ENCODE measurements at places on chromosomes 5 and 9.

DNA sequence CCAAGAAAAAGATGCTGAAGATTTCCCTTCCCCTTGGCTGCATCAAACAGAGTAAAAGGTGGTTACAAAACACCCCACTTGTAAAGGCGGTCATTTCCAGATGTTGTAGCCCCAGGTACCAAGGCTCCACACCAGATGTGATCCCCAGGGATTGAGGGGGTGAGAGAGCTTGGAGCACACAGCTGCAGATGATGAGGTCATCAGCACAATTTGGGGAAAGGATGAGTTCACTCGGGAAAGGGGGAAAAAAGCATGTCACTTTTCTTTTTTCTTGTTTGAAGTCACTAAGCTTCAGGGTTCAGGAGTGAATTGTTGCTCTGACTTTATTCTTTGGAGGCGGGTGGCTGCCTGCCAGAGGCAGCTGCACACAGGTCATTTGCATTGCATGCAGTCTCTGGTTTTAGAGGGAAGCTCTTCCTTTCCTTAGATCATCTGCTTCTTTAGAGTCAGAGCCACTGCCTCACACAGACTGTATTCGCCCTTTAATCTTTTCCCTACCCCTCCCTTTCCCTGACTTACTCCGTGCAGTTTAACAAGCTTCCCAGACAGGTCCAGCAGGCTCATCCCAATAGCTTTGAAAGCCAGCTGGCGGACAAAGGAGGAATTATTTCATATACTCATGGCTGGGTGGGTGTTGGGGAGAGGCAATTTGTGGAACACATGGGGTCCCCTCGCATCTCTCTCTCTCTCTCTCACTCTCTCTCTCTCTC is 409.3 kb upstream of the SLC24A2 start:
- no peak for DNase-seq

GRCh38 chr9:15889555-15889954 is 336.7 kb downstream of the CCDC171 start:
- no peak for DNase-seq

DNA sequence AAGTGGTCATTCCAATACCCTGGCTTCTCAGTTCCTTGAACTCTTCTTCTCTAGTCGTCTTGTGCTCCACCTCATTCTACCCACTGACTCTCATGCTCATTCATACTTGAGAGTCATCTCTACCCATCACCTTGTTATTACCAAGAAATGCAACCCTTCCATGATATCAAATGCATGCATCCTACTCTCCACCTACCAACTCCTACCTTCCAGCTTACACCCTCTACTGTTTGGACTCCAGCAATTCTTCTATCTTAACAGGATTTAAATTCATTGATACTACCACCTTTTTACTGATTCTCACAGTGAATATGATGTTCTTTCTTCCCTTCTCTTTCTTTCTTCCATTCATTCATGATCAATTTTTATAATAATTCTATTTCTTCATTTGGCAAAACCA is 30.7 kb downstream of the NRG2 start:
- no peak for DNase-seq

GRCh38 chr5:161095953-161096352 is 243.9 kb upstream of the ATP10B start:
- no peak for DNase-seq

DNA sequence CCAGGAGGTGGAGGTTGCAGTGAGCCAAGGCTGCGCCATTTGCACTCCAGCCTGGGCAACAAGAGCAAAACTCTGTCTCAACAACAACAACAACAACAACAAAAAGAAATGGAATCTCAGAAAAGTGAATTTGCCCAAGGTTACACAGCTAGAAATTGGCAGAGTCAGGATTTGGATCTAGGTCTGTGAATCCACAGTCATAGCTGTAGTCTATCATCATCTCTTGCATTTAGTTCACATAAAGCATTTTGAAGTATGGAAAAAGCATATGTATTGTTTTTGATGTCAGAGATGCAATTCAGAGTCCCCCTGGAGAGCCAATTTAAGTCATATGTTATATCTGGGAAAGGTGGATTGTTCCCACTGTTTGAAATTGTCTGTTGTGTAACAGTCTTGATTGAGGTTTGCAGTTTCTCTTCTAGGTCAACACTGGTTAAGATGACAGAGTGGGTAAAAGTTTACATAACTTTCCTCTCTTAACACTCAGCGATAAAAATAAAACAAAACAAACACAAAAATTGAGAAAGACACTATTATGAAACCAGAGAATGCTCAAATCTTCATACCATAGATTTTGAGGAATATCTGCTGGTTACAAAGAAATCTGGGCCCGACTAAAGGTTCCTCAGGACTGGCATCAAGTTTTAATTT is 21.5 kb upstream of the GPR21 start:
- DNase-seq, result no peak

- no peak for DNase-seq
Measured at GRCh38 chr9:99955606-99956005, 49.2 kb downstream of the STX17 start.

- DNase-seq, result no peak
Measured at GRCh38 chr5:104512063-104512825, 949.7 kb upstream of the NUDT12 start.

GRCh38 chr5:111722140-111722539 is 34.9 kb downstream of the NREP start:
- DNase-seq, result no peak

DNA sequence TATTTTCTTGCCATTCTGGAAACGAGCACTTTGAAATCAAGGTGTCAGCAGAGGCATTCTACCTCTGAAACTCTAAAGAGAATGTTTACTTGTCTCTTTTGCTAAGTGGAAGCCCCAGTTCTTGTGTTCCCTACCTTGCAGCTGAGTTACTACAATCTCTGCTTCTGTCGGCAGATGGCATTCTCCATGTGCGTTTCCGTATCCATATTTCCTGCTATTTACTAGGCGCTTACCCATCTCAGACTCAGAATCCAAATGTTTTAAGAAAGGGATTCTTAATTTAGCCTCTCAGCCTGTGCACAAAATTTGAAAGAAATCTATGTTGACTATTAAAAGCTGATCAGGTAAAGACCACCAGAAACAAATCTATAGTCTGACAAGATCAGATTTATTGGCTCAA is 221.3 kb upstream of the FTMT start:
- DNase-seq, result no peak

DNA sequence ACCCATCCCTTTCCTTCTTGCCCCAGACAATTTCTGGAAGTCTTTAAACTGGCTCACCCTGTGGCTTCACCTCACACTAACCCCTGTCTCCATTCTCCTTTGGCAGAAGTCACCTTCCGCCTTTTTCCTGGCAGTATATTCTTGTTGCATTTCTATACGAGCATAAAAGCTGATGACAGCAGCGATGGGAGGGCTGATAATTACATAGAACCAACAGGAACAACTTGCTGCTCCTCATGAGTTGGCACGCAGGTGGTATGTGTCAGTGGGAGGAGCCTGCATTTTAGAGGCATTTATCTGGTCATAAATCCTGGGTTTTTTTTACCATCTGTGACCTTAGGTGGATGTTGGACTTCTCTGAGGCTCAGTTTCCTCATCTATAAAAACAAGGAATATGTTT is 61.4 kb upstream of the CKMT2 start:
- DNase-seq, result no peak

DNA sequence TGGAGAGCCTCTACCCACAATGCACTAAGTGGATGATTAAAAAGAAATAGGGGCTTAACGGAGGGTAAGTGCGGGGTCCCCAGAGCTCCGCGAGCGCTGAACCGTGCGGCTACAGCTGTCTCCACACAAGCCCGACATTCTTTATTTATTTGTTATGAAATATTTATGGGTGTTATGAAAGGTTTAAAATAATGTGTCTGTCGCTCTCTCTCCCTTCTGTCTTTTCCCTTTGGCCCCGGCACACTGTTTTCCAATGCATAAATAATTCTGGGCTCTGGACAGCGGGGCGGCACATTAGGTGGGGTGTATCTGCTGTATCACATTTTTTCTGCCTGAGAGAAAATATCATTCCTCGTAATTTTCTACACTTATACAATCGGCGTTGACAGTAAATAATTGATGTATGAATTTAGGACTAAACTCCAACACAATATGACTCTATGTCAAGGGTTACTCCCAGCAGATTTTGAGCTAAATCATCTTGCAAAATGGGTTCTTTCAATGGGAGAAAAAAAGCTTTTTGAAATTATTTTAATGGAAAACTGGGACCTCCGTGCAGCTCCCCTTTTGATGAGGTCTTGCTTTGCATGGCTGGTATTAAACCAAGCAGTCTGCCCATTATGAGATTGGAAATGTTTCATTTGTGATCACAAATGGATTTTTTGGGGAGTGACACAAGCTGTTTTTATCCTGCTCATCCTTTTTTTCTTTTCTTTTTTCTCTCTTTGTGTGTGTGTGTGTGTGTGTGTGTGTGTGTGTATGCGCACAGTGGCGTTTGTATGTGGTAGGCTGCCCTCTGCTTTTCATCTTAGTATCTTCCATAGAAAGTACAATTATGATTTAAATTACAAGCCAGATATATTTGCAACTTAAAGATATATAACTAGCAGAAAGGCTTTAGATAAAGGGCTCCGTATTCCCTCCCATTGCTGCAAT is 370.6 kb upstream of the IRX4 start:
- no peak for DNase-seq

DNA sequence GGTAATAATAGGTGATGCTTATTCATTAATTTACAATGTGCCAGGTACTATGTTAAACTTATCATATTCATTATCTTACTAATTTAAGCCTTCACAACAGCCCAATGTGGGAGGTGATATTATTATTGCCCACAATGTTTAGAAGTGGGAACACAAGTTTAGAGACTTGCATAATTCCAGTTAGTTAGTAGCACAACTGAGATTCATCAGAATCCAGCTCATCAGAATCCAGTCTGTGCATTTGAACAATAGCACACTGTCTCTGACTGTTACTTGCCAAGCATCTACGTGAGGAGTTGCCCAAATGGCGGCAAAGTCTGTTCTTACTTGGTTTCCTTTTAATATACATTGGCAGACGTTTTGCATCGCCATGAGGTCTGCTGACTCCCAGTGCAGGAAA is 110.9 kb upstream of the BASP1 start:
- DNase-seq, result no peak

GRCh38 chr5:151953833-151954232 is 29.2 kb upstream of the GLRA1 start:
- DNase-seq, result no peak

- no peak for DNase-seq
Measured at GRCh38 chr5:153400931-153401330, 89.5 kb upstream of the GRIA1 start.

- no peak for DNase-seq
Measured at GRCh38 chr9:123401879-123402513, 46.0 kb downstream of the CRB2 start.

- DNase-seq, result no peak
Measured at GRCh38 chr5:137708796-137709559, 26.9 kb downstream of the KLHL3 start.

DNA sequence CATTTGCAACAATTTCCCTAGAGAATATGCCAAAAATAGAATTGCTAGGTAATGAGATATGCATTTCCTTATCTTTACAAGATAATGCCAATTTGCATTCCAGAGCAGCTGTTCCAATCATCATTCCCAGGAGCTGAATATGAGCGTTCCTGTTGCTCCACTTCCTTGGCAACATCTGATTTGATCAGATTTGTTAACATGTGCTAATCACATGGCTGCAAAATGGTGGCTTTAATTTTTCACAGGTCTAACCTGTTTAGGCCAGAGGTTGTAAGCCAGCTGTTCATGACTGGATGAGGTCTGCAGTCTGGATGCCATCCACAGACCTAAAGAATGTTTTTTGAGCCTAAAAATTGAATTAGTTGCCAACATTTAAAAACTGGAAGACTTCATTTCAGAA is 220.7 kb upstream of the IL12B start:
- DNase-seq, result no peak

- no peak for DNase-seq
Measured at GRCh38 chr5:95862671-95863382, 40.3 kb upstream of the GLRX start.

- no peak for DNase-seq
Measured at GRCh38 chr5:14202462-14202861, 59.3 kb downstream of the TRIO start.

- DNase-seq, result no peak
Measured at GRCh38 chr9:33446240-33446945, 1.0 kb downstream of the AQP3 start.

- no peak for DNase-seq
Measured at GRCh38 chr5:118247458-118247857, 740.9 kb downstream of the DTWD2 start.

DNA sequence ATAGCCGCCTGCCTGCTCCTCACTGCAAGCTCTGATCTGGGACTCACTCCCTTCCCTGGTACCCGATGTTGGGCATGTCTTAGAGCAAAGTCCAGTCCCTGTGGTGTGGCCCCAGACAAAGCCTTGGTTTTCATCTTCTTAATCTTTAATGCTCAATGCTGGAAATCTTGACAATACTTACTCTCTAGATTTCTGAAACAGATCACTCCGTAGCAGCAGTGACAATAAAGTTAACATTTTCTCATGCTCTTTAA is 260.2 kb upstream of the IRX2 start:
- DNase-seq, result no peak

DNA sequence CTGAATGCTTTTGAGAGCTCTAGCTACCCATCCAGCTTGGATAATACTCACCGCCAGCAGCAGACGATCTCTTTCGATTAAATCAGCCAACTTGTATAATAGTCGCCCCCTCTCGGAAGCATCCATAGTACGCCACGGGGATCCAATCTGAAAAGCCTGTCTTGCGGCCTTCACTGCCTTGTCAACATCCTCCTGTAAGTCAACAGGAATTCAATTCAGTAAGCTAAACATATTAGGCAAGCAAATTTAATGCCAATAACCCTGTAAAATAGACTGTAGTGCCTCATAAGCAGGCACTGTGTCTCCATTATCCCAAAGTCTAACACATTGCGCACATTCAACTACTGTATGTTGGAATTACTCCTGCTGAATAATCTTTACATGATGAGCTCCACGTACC is 22.0 kb downstream of the ALDH1A1 start:
- no peak for DNase-seq

Measured in stimulated activated CD4-positive, alpha-beta T cell treated with anti-CD3 and anti-CD28 coated beads, Interleukin-1b, Interleukin-23, amount 100 ng/mL, for 24 hours (primary cell).